Dermis microvascular lymphatic vessel endothelial cell (primary cell): ENCODE measurements at places on chromosomes 11 and 22.

DNA sequence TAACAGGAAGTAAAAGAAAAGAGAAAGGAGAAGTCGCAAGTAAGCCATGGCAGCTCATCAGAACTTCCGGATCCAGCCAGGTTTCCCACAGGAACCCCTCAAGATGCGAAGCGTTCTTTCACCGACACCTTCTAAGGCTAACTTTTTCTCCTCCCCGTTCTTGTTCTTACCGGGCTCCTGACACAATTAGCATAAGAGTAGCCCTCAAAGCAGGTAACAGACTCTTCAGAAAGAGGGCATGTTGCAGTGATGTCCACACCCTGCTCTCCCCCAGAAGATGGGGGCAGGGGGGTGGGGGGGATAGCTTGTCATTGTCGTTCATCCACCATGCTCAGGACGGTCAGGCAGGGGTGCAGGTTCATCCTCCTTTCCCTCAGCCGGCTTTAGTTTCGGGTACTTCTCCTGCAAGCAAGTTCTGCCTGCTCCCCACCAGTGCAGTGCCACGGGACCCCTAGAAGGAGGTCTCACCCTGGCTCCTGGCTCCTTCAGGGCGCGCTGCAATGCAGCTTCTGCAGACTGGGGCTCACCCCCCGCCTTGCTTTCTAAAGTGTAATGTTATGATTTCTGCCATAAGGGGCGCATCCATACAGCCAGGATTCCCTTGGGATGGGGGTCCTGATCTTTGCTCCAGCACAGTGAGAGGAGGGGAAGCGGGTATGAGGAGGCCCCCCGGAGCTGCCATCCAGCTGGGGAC, 2.3 kb downstream of the OPCML start:
- DNase-seq, result no peak

DNA sequence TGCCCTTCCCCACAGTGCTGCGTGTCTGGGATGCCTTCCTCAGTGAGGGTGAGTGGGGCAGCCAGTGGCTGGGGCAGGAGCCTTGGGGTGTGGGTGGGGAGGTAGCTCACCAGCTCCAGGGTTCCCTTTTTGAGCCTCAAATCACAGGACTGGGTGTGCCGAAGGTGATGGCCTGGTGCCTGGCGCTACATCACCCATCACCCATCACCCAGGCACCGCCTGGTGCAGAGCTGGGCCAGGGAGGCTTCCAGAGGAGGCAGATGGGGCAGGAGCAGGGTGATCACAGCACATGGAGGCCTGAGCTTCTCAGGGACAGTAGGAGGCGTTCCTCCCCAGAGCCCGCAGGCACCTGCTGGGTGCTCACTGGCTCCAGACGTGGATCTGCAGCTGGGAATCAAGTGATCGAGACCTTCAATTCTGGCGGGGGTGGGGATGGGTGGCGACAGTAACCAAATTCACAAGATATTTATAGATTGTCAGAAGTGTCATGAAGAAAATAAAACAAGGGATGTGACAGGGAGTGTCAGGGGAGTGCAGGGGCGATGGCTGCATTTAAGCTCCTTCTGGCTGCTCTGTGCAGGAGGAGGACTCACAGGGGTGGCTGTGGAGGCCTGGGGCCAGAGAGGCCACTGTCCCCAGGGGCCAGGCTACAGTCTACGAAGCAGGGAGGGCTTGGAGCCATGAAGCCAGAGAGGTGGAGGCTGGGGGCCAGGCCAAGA, 3.2 kb downstream of the TBC1D10C start:
- no peak for DNase-seq

DNA sequence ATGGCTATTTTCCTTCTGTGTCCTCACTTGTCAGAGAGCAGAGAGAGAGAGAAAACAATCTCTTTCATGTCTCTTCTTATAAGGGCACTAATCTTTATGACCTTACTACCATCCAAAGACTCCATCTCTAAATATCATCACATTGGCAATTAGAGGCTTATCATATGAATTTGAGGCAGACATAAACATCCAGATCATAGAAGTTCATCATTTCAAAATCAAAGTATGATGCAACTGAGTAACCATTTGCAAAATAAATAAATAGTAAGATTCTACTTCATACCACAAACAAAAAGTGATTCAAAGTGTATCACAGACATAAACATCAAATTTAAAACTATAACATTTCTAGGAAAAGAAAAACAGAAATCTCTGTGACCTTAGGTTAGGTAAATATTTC, 504.7 kb upstream of the ARHGAP42 start:
- DNase-seq, result no peak

DNA sequence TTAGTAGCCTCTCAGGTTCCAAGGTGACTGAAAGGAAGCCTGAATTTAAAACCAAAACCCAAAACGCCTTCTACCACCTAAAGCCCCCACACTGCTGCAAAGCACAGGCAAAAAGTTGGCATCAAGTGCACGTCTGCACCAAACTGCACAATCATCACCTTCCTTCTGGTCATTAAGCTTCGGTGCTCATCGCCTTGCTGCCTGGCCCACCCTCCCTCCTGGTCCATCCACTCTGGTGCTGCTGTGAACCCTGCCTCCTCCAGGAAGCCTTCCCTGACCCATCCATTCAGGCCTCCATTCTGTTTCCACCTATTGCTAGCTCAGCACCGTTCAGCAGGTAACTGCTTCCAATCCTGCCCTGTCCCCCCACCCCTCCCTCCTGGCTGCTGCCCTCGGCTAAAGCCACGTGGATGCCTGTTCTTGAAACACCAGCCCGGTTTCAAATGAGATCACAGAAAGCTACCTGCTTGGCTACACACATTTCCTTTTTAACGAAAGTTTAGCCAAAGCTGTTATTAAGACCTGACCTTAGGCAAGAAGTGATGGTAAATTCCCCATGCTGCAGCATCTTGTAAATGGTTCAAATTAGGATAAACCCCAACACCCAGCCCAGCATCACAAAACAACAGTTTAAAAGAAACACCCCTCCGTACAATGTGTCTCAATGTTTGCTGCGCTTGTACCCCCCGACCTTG, 53.8 kb upstream of the CD5 start:
- DNase-seq, result no peak

- no peak for DNase-seq
Observed at GRCh38 chr22:48711669-48712068, 1116.0 kb downstream of the BRD1 start.
